ENCODE measurements at places on chromosomes 3 and 15.

- no peak for DNase-seq
These were observed 148.1 kb downstream of the SNRK start for GRCh38 chr3:43434431-43434830.

GRCh38 chr15:67109141-67110034 lies 44.0 kb downstream of the SMAD3 start:
- DNase-seq, result no peak

DNA sequence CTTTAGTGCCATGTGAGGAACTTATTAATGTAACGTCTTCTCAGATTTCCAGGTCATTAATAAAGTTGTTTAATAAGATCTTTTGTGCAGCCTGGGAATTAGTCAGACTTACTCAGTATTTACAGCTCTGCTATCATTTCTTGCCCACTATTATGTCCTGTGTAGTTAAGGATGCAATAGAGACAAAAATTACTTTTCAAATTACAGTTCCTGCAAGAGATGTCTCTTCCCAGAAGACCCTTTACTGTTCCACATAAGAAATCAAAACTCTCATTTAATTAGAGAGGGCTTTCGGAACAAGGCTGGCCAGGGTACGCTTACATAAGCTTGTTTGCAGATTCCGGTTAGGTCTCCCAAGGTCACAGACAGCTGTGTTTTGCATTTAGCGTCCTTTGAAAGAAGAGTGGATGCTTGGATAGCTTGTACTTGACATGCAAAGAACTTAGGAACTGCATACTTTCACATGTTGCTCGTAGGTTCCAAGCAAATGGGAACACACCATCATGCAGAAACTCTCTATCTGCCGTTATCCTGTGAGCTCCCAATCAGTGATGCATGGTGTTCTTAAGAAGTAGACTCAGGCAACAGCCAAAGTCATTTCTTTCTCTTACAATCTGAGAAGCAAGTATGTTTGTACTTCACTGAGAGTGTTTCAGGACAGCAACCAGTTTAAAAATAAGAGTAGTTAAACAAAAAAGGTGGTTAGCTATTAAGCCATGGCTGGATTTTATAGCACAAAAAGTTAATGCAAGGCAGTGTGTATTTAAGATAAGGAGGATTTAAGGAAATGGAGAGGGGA lies 37.4 kb downstream of the FILIP1L start:
- DNase-seq, result no peak

- DNase-seq, result no peak
These were observed 1.5 kb downstream of the ETFA start for GRCh38 chr15:76309601-76310330.

DNA sequence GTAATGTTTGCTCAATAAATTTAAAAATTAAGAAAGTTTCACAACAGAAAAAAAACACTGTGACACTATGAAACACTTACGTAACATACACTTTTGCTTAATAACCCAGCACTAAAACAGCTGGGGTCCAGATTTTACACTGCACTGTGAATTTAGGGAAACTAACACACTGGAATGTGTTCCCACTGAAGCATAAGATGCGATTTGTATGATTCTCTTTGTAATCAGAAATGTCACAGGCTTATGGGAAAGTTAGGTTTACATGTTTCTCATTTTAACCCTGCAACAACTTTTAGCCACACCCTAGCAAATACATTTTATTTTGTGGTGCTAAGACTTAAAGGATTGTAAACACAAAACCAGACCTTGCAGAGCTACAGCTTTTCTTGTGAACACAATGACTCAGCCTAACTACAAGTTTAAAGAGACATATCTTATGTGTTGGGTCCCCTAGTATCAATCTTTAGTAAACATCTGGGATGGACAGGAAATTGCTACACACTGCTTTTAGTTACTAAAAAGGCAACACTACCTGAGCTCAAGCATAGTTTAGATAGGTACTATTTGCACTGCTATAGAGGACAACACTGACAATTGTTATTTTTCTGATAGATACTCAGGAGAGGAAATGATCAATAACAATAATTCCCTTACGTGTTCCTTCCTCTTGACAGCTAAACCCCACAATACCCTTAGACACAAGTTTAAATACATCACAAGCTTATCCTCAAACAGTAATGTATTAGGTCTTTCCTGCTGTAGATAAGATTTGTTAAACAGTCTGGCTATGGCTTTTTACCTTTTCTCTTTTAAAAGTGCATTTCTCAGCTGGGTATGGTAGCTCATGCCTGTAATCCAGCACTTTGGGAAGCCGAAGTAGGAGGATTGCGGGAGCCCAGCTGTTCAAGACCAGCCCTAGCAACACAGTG lies 3.8 kb downstream of the PLD1 start:
- no peak for DNase-seq

DNA sequence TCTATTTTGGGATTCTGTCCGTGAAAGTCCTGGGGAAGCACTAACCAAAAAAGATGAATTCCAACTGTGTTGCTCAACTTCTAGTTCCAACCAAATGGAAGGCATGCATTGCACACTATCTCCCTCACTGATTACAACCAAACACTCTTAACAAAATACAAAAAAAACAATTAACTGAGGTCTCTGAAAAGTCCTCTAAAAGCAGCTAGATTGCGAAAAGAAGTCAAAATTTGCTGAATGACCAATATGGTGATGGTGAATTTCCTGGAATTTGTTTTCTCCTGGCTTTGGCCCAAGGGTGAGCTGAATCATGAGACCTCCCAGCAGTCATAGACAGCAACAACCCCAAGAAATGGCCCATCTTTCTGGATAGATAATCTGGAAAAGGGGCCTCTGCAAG lies 28.3 kb downstream of the CYP19A1 start:
- no peak for DNase-seq

- no peak for DNase-seq
These were observed 226.1 kb upstream of the BHLHE40 start for GRCh38 chr3:4753073-4753691.

- DNase-seq, result no peak
These were observed 132.1 kb upstream of the KLHL25 start for GRCh38 chr15:85926834-85927233.

DNA sequence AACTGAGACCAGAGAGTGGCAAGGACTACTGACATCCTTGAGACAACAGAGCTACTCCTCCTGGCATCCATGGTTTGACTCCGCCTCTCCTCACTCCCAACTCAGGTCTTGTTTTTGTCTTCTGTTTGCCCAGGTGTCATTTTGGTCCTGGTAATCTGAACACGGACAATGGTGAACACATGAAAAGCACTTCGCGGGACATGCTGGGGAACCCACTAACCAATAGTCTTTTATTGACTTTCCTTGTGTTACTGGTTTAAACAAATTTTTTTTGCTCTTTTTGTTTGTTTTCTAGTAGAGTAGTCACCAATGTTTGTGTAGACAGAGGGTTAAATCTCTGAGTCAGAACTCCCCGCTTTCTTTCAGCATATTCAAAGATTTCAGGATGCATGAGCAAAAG lies 38.4 kb downstream of the LARP6 start:
- no peak for DNase-seq

DNA sequence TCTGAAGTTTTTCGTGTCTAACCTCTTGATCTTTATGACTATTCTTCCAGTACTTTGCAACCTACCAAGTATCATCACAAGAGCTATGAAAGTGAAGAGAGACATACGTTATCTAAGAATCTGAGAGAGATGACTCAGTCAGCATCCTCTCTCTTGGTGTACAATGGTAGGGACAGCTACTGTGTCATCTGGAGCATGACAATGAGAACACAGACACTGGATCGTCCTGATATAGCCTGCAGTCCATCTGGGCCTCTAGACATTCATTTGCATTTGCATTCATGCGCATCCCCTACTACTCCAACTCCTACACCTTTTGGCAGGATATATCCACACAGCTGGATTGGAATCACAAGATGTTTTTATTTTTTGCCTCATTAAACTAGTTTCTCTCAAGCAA lies 115.2 kb downstream of the PEX5L start:
- no peak for DNase-seq

- DNase-seq, result no peak
These were observed 14.7 kb upstream of the LRRFIP2 start for GRCh38 chr3:37189109-37189508.

DNA sequence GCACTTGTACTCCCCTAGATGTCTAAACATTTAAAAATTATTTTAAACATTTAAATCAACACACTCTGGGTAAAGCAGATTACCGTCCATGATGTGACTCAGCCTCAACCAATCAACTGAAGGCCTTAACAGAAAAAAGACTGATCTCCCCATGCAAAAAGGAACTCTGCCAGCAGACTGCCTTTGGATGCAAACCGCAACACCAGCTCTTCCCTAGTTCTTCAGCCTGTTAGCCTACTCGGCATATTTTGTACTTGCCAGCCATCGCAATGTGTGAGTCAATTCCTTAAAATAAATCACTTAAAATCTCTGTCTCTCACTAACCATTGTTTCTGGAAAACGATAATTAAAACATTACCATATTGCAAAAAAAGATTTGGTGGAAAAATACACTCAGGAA lies 375.9 kb downstream of the RSL24D1 start:
- DNase-seq, result no peak

GRCh38 chr3:27560484-27561056 lies 76.4 kb upstream of the SLC4A7 start:
- no peak for DNase-seq

GRCh38 chr3:129035360-129036221 lies 25.0 kb upstream of the GP9 start:
- no peak for DNase-seq

DNA sequence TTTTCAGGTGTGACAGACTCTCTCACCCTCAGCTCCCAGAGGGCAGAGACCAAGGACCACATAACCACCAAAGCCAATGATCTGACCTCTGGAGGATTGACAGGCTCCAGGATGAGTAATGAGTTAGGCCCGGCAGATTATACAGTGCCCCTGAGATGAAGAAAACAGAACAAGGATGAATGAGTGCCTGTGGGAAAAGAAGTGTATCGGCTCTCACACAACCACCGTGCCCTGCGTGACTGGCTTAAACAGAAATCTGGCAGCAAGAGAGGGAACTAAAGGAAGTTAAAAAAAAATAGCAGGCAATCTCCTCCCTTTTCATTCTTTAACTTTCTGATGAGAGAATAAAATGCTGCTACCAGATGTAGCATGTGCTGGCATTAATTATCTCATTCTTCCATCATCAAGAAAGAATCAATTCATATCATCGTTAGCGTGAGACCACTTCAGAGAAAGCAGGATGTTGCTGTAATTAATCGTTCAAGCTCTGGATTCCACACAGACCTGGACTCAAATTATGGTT lies 227.5 kb upstream of the COL8A1 start:
- DNase-seq, result no peak

DNA sequence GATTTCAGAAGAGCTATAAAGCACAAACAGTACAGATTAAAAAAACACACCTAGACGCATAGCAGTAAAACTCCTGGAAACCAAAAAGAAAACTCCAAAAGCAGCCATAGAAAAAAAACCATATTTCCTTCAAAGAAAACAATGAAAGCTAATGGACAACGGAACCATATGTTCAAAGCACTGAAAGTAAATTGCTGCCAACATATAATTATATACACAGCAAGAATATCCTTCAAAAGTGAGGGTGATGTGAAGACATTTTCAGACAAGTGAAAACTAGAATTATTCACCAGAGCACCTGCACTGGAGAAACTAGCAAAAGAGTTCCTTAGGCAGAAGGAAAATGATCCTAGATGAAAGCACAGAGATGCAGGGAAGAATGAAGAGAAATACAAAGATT lies 58.2 kb upstream of the PCSK6 start:
- no peak for DNase-seq

DNA sequence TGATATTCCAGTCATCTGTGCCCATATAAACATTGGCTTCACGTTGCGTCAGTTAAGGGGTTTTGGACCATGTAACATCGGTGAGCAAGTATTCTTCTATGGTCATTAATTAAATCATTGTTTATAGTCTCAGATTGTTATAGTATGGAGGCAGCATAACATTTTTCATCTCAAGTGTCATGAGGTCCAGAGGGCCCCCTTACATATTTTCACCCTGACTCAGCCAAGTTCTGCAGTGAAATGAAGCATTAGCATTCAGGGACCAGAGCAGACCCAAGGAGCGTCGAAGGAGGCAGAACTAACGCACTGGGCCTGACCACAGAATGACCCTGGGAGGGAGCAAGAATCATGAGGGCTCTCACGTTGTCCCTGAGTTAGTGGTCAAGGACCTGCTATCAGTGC lies 171.5 kb downstream of the LRTM1 start:
- no peak for DNase-seq

GRCh38 chr3:158152186-158152585 lies 42.3 kb downstream of the RSRC1 start:
- no peak for DNase-seq

GRCh38 chr3:56862352-56863062 lies 60.8 kb upstream of the ARHGEF3 start:
- DNase-seq, result no peak

GRCh38 chr3:49057268-49057667 lies 28.1 kb upstream of the IMPDH2 start:
- DNase-seq, result no peak

DNA sequence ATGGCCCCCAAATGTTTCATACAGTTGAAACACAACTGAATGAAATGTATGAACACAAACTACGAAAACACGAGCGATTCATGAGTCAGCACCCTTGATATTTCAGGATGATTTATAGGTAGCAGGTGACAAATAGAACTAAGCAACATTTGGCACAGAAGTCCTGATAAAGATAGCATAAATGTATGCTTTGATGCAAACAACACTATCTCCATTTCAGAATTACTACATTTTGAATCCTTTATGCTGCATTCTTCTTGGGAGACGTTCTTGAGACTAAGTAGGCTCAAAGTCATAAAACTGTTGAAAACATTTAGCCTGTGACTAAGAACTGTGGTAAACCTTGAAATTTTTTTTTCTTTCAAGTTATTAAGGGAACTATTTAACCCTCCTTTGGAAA lies 200.3 kb upstream of the ICE2 start:
- no peak for DNase-seq

DNA sequence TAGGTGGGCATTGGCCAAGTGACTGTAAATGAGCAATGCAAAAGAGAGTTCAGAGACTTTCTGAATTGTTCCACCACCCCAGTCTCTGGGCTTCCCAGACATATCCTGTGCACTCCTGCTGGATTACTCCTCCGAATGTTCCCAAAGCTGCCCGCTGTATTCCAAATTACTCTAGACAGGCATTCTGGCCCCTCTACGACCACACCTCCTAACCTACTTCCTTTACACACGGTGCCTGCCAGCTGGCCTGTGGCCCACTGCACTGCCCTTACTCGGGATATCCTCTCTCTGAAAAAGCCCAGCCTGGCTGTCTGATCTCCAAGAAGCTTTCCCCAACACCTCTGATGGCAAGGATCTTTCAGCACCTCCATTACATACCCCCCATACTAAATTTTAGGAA lies 66.6 kb downstream of the DUT start:
- no peak for DNase-seq
